ENCODE measurements at places on chromosomes 11 and 22.
A peak's percentile ranks its signal among the peaks of the same experiment; 100 is the strongest.

DNA sequence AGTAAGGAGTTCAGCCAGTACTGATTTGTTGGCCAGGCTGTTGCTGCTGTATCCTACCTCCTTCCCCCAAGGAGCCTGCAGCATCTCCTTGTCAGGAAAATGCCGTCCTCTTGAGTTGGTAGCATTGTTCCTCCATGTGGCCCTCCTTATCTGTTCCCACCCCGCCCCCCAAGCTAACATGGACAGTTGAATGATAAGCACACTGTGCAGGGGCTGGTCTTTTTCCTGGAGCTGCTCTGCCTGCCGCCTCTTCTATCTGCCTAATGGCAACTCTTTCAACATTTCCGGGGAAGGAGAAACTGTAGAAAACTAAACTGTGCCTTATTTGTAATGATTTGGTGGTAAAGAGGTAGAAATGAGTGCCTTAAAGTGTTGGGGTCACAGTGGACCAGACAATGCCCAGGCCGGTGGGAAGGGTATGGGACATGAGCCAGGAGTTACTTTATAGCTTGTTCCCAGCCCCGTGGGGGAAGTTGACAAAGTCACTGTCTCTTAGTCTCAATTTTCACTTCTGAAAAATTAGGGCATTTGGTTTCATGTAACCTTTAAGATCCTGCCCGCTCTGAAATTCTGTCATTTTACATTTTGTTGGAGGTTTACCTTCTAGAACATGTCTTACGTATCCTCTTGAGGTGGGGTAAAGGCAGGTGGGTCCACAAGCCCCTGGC lies 4.5 kb downstream of the FAM118A start:
- no peak for DNase-seq

- no peak for DNase-seq
Measured at GRCh38 chr11:121359591-121359990, 67.0 kb downstream of the SC5D start.

- peak; percentile 50 for DNase-seq
Measured at GRCh38 chr11:32448232-32448631, 12.9 kb upstream of the WT1 start.

DNA sequence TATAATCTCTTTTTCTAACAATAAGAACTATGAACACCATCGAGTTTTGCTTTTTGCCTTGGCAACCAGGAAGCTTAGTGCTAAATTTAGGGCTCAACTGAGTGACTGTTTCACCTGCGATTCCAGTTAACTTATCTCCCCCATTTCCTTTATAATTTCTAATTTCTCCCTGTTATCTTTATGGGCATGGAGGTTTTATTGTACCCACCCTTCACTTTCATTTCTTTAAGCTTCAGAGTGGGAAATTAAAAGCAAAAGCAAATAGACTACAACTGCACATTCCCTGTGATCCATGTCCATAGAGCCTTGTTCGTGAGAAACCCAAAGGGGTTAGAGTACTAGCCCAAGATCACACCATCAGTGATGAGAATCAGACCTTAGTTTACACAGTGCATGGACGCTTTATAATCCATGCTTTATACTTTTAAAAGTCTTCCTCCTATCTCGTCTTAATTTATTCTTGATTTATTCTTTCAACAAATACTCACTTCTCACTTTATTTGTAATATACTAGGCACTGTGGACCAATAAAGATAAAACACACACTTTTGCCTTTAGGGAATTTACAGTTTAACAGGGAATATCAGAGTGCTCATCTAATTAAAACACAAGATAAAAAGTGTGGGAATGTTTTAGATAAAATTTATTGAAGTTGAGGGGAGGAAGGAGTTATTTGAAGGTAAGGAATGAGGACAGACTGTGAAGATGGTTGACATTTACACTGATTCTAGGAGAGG lies 40.6 kb downstream of the ADAMTS15 start:
- DNase-seq: no peak

DNA sequence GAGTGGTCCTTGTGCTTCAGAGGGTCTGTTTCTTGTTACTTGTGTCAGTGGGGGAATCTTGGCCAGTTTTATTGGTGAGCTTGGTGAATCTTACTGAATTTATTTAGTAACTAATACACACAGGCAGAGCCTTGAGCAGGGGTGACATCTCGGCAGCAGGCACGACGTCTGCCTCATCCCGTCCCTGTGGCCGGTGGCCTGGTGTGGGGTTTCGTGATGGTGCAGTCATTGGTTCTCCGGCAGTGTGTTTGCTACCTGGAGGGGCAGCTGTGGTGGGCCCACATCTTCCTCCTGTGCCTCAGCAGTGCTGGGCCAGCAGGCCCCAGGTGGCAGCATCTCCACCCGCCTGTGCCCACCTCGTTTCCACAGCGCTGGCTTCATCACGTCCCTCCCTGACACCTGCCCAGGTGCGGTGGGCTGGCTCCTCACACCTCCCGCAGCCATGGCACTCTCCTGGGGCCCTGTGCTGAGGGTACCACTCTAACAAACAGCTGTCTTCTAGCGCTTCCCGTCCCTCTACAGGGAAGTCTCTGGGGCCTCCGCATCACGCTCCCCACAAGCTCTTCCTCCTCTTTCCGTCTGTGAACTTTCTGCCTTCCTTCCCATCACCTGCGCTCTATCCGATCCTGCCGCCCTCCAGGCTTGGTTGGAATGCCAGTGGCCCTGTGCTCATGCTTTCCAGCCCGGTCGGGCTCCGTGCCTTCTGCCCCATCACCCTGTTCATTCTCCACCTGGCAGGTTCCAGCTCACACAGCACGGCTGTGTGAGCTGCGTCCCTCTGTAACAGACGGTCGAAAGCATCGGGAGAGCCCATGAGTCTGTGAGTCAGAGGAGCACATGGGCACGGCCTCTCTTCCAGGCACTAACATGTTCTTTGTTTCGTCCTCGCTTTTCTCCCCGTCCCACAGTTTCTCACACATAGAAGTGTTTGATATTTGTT lies 203.4 kb downstream of the TBC1D22A start:
- DNase-seq: no peak

GRCh38 chr11:57641011-57641807 lies 8.5 kb downstream of the YPEL4 start:
- peak; percentile 50 for DNase-seq

- DNase-seq: no peak
Measured at GRCh38 chr22:38435010-38435409, 20.0 kb downstream of the KCNJ4 start.

DNA sequence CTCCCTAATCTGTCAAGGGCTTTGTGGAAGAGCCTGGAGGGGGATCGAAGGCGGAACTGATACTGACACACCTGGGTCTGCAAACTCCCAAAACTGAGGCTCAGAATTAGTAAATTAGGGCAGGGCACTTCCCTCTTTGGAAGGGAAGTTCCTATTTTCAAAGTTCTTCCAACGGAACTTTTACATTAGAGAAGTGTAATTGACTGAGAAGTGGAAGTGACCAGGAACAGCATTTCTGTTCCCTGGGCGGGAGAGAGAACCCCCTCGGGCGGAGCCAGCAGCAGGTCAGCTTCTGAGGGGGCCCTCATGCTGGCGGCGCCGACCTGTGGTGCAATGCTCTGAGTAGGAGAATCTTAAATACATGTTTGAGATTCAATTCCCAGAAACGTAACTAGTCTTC lies 1.1 kb upstream of the CBL start:
- no peak for DNase-seq

- peak; percentile 61 for DNase-seq
Measured at GRCh38 chr22:50146439-50147238, 23.9 kb upstream of the PANX2 start.

DNA sequence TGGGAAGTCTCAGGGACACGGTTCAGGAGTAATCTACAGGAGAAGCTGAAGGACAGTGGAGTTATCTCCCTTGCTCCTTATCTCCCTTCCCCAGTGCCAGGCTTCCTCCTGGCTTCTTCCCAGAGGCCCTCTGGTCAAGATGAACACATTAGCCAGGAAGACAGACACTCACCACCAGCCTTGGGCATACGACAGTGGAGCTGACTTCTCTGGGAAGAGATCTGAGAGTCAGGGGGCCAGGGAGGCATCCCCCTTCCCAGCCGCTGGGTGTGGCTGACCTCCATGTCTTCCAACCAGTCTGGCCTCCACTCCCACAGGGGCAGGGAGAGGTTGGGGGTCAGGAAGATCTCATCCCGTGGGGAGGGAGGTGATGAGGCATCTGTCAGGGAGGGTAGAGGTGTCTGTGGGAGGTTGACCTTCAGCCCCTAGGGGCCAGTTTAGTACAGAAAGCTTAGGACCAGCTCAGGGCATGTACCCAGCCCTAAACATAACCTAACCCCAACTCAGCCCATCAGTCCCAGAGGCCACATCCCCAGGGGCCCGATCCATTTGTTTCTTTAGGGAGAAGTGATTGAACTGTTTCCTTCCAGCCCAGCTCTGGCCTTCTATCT lies 12.7 kb downstream of the ROBO4 start:
- DNase-seq: no peak

DNA sequence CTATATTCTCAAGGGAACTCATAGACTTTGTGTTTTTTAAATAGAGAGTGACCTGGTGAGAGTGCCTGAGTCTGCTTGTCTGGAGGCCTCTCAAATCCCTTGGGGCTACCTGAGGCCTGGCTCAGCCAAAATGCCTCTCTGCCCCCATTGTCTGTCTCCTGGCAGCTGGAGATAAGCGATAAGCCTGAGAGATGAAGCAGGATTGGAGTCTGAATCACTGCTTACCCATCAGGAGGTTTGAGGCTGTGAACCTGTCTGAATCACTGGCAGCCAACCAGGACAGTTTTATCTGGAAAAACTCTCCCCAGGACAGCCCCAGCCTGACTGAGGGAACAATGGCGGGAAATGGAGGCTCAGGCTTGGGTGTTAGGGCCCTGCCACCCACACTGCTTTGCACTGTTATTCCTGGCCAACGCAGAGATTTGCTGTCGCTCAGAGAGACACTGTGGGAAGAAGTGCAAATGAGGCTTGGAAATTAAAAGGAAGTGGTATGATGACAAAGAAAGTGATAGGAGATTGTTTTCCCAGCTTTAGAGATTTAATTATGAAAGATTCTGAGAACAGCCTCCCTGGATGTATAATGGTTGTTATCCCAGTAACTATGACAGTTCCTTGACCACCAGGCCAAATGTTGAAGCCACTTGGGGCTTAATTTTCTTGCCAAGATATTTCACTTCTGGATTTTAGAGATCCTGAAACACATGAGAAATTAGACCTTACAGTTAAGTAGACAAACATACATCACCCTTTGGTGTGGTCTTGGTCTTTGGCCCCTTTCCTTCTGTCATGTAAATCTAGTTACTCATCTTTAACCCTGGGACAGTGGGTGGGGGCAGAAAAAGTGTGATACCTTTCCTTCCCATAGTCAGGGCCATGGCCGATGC lies 102.1 kb downstream of the RASSF10 start:
- no peak for DNase-seq

DNA sequence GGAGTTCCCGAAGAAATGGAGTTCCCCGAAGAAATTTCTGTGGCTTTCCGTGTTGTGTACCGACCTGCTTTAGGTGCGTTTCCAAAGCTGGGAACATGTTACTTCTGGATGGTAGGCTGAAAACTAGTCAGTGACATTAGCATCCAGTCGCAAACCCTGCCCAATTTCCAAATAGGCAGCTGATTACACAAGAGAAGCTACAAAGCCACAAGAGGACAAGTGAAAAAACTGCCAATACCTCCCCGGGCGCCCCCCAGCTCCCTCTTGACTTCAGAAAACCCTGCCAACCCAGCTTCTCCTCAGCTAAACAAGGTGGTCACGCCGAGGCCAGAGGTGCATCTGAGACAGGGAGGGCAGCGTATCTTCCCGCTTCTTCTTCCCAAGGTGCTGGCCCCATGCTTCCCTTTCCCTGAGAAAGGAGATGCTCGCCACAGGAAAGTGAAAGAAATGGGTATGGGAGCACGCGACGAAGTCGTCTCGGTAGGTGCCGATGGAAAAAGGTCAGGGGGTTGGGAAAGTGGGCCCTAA lies 551 bp downstream of the AGBL2 start:
- DNase-seq: no peak

DNA sequence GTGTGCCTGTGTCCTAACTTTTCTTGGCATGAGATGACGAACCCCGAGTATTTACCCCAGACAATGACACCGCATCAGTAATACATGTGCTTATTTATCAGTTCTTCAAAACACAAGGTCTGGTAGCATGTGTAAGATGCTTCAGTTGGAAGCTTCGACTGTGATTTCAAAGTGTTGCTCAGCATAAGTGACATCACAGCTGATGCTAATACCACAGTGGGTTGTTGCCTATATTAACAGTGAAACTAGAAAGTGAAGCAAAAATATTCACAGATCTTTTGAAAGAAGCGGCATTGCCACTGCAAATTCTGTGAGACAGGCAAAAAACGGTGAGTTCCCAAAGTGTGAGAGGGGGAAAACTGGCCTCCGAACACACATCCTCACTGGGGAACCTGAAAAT lies 18.4 kb upstream of the TTC12 start:
- no peak for DNase-seq

DNA sequence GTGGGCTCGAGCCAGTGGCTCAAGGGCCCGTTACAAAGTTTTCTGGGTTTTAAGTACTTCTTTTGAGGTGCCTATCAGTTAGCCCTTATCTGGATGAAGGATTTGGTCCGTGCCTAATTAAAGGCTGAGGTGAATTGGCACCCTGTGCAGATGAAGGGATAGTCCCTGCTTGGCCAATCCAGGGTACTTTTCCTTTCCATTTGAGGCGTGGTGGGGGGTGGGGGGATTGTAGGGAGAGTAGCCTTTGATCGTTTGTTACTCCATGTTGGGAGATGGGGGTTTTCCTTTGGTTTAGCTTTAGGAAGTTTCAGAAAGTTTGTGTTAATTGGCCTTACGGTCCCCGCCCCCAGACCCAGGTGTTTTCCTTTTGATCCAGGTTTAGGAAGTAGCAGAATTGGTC lies 170.8 kb downstream of the DDX10 start:
- DNase-seq: no peak

- DNase-seq: no peak
Measured at GRCh38 chr22:39148026-39148726, 4.3 kb downstream of the CBX7 start.

GRCh38 chr22:30254314-30254713 lies 7.8 kb upstream of the LIF start:
- DNase-seq: no peak

DNA sequence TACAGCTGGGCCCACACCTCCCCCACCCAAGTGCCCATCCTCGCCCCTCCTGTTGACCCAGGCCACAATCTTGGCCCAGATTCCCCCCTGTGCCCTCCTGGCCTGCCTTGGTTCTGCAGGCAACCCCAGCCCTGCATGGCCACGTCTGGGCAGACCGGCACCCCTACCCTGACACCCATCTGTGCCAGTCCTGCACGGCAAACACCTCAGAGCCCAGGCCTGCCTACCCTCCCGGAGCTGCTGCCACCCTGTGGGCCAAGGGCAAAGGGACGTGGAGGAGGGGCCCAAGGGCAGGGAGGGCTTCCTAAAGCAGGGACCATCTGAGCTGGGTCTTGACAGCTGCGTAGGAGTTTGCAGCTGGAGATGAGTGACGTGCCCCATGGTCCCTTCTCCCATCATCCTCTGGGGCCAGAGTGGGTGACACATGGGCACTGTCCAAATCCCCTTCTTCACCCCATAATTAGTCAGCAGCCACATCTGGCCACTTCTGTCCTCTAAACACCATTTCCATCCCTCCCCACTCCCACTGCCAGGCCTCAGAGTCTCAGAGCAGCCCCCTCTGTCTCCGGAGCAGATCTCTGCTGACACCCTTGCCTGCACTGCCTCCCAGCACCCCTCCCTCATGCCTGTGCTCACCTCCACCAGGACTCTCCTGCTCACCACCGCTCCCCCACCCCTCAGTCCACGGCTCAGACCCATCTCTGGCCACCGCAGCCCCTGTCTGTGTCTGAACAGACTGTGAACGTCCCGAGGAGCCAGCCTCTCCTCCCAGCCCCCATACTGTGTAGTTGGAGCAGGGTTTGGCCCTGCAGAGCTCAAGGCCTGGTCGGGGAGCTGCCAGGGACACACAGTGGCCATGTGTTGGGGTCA lies 35.6 kb upstream of the PPARA start:
- DNase-seq: no peak

Measured in NCI-H526 (cell line).